Right lobe of liver (tissue), 6 donors: ENCODE measurements at places on chromosomes 2 and 18. TPM values are rescaled to one million over a fixed set of nuclear protein-coding genes. Genes with fewer than 3 reads are reported as not detected.
A peak's percentile ranks its signal among the peaks of the same experiment; 100 is the strongest.

- DNase-seq = peak; percentile 62
Observed at GRCh38 chr2:96353032-96353561, 17.5 kb downstream of the NCAPH start.

The HOXD12 gene
- total RNA-seq = not detected

The MC2R gene
- not detected for total RNA-seq

DNA sequence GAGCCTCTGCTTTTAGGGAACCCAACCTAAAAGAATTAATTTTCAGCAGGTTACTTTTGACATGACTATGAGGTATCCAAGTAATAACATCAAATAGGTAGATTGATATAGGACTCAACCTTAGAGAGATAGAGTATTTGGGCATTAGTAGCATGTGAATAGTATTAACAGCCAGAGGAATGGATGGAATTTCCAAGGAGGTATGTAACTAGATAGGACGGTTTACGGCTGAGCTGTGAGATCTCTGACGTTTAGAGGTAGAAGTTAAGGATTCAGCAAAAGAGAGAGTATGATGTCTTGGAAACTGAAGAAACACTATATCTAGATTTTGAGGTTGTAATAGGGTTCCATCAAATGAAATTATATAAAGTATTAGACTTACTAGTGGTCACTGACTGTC, 70.3 kb downstream of the HNMT start:
- no peak for DNase-seq

- DNase-seq = no peak
Observed at GRCh38 chr18:73900106-73900835, 247.4 kb downstream of the FBXO15 start.

DNA sequence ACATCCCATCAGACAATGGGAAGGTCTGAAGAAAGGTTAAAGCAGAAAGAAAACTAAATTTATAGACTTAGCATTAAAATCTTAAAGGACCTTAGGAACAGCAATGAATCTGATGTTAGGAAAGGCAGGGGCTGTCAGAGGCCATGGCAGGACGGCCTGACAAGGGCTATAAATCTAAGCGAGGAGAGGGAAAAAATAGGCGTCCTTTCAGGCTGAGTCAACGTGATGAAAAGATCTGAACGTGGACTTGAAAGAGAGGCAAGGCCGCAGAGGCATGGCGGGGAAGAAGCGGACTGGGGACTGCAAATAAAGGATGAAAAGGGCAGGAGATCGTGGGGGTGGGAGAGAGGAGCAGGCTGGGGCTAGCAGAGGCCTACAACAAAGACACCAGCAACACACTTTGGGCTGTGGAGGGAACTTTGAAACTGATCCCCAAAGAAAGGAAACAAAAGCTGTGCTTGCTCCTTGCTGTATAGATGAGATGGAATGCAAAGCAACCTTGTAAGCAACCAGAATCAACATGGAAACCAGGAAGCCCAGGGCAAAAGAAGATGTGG, 145.6 kb downstream of the NRP2 start:
- no peak for DNase-seq

The CCDC68 gene
- total RNA-seq = 3.9 TPM

DNA sequence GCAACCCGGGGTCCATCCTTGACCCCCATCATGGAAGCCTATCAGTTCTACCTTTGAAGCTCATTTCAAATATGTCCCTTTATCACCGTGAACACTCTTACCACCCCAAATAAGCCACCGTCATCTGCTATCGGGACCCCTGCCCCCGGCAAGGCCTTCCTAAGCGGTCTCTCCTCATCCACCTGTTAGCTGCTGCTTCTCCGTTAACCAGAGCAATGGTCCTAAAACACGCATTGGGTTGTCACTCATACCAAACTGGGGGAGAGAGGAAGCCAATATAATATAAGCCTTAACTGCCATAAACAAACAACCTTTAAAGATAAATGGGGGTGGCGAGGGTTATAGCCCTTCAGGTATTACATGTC, 680 bp downstream of the ASNSD1 start:
- no peak for DNase-seq

GRCh38 chr2:1808981-1809422, 64.7 kb upstream of the PXDN start:
- DNase-seq = peak; percentile 9

The GALR1 gene
- not detected for total RNA-seq

DNA sequence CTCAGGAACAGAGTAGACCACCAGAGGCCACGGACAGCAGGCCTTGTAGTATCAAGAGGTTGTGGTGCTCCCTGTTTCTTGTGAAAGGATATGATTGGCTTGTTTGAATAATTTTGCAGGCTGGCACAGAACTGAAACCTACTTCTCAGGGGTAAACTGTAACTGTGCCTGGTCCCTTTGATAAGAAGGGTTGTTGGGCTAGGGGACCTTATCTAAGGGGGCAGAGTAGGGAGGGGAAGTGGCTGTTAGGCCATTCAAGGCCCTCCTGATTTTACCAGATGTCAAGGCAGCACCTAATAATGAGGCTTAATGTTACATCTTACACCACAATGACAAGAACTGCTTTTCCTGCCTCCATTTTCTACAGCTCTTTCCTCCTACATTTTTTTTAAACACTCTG, 45.6 kb downstream of the GPR39 start:
- DNase-seq = no peak

The LRRTM1 gene
- not detected for total RNA-seq

The DNAH7 gene
- total RNA-seq = 0.35 TPM

- no peak for DNase-seq
Observed at GRCh38 chr2:43132683-43133301, 93.6 kb downstream of the ZFP36L2 start.

The AQP12B gene
- total RNA-seq = not detected

- DNase-seq = no peak
Observed at GRCh38 chr2:210540471-210540870, 15.9 kb upstream of the CPS1 start.

The EIF5B gene
- total RNA-seq = 17.4 TPM

- no peak for DNase-seq
Observed at GRCh38 chr18:72530622-72531021, 13.5 kb downstream of the CBLN2 start.

DNA sequence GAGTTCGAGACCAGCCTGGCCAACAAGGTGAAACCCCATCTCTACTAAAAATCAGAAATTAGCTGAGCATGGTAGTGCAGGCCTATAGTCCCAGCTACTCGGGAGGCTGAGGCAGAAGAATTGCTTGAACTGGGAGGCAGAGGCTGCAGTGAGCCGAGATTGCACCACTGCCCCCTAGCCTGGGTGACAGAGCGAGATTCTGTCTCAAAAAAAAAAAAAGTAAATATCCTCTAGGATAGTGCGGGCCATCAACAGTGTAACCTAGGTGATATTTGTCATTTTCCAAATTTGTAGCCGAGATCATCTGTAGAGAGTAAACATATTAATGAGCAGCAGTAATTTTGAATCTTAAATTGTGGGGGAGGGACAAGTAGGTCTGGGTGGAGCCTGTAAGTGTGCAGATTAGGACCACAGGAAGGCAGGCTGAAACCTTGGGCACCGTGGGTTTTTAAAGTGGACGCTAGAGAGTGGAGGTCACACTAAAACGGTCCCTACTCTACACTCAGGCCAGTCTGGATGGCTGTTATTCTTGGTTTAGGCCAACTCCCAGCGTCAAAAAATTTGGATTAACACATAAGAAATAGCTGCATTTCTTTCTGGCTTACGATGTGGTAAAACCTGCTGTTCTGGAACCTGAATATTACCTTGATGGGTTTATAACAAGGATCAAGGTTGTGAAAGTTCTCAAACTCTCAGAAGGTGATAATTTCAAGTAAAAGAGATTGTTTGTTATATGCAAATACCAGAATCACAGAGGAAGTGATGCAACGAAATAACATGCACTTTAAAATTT, 22.7 kb upstream of the TET3 start:
- DNase-seq = no peak

The PLCD4 gene
- total RNA-seq = 0.62 TPM

DNA sequence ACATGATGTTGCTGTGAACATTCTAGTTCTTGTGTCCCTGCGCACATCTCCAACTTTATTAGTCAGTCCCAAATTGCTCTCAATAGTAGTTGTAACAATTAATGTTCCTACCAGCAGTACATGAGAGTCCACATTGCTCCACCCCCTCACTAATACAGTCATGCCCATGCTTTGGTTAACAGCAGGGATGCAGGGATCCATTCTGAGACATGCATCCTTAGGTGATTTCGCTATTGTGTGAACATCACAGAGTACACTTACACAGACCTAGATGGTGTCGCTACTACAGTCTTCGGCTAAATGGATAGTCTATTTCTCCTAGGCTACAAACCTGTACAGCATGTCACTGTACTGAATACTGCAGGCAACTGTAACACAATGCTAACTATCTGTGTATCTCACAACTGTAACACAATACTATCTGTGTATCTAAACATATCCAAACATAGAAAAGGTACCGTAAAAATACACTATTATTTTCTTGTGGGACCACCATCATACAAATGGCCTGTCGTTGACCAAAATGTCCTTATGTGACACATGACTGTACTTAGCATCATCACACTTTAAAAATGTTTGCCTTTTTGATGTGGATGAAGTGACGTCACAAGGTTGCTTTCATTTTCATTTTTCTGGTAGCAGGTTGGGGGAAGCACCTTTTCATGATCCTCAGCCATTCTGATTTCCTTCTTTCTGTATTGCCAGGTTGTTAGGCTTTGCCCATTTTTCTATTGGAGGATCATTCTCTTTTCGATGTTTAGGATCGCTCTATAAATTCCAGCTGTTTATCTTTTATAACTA, 82.9 kb upstream of the RNF152 start:
- DNase-seq = no peak

The CXCR1 gene
- 0.60 TPM for total RNA-seq

GRCh38 chr2:125455110-125455509, 1200.8 kb upstream of the GYPC start:
- DNase-seq = no peak

DNA sequence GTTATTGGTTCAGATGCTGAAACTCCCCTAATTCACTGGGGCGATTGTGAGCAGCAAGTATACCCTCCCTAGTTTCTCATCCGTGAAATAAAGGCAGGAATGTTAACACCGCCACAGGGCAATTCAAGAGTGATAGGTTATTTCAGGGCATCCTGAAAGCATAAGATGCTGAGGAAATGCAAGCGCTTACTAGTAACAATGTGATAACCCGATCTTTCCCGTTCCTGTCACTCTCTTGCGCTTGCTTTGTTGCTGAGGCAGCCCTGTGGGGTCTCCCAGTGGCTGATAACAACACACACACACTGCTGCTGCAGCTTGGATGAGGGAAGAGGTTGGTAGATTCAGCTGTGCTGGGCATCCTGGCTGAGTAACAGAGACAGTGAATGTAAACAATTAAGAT, 259.3 kb downstream of the AGPS start:
- no peak for DNase-seq

DNA sequence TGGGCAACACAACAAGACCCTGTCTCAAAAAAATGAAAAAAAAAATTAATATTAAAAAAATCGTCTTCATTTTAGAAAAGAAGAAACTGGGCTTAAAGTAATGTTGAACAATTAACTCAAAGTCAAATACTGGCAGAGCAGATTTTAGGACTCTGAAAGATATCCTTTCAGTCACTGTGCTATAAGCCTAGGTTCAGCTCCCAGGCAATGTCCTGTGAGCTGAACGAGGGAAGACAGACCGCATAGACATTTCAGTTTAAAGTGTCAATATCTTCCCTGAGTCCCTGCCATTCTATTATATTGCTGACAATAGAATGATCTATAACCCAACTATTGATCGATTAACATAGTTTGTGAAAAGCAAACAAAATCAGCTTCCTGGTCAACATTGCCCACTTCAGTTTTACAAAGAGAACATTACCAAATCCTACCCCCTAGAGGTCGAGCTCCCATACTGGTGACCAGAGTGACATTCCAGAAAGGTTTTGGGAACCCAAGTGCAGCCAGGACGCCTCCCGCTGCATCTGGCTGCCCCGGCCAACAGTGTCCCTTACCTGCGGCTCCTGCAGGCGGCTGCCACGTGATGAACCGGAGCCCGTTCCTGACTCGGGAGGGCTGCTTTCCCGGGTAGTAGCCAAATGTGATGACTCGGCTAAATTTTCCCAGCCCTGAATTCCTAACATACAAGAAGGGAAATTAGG, 639 bp downstream of the MRO start:
- DNase-seq = peak; percentile 96

GRCh38 chr2:21257621-21258020, 133.9 kb downstream of the TDRD15 start:
- no peak for DNase-seq

DNA sequence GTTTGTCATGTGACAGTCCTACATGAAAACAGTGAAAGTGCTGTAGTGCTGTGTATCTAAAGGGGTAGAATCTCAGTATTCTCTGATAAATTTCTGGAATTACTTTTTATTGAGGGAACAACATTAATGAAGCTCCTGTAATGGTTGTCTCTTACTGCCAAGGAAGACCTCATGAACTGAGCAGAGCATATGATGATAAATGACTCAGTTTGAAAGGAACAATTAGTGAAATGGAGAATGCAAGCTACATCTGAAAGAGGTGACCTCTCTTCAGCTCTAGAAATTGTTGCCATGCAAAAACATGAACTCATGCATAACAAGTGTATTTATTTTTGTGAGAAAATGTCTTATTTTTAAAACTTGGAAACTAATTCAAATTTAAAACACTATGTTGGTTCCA, 93.6 kb downstream of the SCN9A start:
- DNase-seq = no peak

- no peak for DNase-seq
Observed at GRCh38 chr18:67243799-67244587, 272.5 kb downstream of the DSEL start.

GRCh38 chr18:60319129-60319528, 53.4 kb downstream of the MC4R start:
- DNase-seq = no peak

- DNase-seq = no peak
Observed at GRCh38 chr18:52045946-52046675, 293.9 kb upstream of the DCC start.

- no peak for DNase-seq
Observed at GRCh38 chr2:70354264-70354949, 52.5 kb upstream of the FAM136A start.

GRCh38 chr18:56977309-56977708, 169.6 kb upstream of the BOD1L2 start:
- DNase-seq = no peak

GRCh38 chr2:67304300-67304890, 92.7 kb upstream of the ETAA1 start:
- DNase-seq = no peak

The FEV gene
- total RNA-seq = not detected

The SLC38A11 gene
- total RNA-seq = 3.0 TPM

GRCh38 chr2:86633155-86633651, 9.5 kb upstream of the RNF103 start:
- no peak for DNase-seq

The SCYGR4 gene
- total RNA-seq = not detected

- no peak for DNase-seq
Observed at GRCh38 chr18:26642440-26643348, 94.3 kb upstream of the KCTD1 start.

DNA sequence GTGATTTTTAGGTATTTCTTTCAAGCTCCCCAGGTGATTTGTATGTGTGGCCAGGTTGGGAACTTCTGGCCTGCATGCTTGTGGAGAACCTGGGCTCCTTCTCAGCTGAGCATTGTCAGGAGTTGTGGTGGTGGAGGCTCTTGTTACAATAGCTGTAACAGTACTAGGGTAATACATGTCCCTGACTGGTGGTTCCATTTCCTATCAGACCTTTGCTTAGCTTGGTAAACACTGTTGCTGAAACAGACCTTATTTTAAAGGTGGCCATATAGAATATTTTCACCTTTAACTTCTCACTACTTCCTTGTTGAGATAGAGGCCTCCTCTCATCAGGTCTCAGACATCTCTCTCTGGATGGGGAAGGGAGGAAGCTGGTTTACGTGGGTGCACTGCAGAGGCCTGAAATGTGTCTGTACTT, 79.2 kb downstream of the SETBP1 start:
- DNase-seq = no peak

GRCh38 chr18:50696929-50697328, 122.9 kb downstream of the MRO start:
- DNase-seq = no peak
